Stimulated activated naive CD4-positive, alpha-beta T cell (primary cell): ENCODE measurements at places on chromosomes 3 and 15.

- DNase-seq = no peak
Measured at GRCh38 chr3:192826214-192827006, 91.2 kb downstream of the MB21D2 start.

DNA sequence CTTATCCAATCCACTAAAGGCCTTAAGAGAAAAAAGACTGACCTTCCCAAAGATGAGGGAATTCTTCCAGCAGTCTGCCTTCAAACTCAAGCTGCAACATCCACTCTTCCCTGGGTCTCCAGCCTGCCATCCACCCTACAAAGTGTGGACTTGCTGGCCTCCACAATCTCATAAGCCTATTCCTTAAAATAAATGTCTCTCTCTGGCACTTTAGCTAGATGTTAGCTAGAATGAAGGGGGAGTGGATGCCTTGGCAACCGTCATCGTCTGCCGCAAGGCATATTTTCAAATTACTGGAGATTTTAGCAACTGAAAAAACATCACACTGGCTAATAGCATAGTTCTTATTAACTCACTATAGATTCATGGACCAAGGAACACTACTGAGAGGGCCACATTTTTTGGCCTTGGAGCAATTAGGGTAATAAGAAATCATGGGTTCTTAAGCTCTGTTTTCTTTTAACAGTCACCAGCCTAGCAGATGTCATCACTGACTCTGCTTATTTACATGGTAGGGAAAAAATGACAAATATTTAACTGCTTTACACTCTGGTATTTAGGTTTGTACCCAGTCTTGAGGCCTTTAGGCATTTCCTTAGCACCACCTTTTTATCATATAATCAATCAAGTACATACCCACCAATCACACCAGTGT, 245.3 kb downstream of the MYRIP start:
- no peak for DNase-seq

GRCh38 chr15:29162411-29162810, 107.2 kb downstream of the NSMCE3 start:
- no peak for DNase-seq

- no peak for DNase-seq
Measured at GRCh38 chr15:26620528-26621458, 152.1 kb downstream of the GABRB3 start.

DNA sequence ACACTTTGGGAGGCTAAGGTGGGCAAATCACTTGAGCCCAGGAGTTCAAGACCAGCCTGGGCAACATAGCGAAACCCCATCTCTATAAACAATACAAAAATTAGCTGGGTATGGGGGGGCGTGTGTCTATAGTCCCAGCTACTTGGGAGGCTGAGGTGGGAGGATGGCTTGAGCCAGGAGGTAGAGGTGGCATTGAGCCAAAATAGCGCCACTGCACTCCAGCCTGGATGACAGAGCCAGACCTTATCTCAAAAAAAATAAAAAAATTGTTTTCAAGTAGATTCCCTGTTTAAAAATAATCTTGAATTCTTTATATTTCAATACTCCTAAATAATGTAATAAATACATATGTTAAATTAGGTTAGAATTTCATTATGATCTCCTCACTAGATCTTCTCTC, 9.8 kb downstream of the HMCES start:
- no peak for DNase-seq

DNA sequence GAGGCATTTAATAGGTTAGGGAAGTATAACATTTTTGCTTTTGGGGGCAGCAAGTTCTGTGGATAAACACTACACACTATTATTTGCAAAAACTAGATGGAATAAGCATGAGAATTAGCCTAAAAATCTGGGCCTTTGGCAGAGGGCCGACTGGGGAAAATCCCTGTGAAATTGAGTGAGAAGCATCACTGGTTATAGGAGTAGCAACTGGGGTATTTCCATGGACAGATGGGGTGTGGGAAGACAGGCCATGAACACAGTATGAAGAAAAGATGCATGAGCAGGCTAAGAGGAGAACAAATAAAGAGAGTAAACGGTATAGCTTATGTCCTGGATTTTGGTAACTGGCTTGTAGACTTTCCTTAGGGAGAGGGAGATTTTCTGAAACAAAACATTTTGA, 32.9 kb upstream of the CSPG5 start:
- DNase-seq = no peak

DNA sequence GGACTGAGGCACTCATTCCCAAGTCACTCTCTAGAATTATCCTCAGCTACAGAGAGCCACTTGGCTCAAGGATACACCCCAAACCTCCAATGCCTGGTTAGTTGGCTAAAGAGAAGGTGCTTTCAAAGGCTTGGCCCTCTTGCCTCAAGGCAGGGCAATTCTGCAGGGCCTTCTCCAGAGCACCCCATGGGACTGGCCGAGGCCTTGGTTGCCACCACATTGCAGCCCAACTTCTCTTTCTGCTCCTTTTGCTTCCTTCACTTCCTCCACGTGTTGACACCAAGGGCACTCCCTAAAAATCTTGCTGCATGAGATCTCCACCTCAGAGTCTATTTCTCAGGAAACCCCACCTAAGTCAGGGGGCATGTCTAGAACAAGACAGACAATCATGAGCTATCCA, 36.7 kb downstream of the MEGF11 start:
- no peak for DNase-seq

- DNase-seq = no peak
Measured at GRCh38 chr3:94405258-94406035, 342.6 kb downstream of the NSUN3 start.

DNA sequence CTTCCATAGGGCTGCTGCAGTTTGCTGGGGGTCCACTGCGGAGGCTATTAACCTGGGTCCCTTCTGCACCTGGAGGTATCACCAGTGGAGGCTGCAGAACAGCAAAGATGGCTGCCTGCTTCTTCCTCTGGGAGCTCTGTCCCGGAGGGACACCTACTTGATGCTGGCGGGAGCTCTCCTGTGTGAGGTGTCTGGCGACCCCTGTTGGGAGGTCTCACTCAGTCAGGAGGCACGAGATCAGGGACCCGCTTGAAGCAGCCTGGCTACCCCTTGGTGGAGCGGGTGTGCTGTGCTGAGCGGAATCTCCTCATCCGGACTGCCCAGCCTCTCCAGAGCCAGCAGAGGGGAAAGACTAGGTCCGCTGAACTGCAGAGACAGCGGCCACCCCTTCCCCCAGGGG, 56.0 kb upstream of the CTXND1 start:
- DNase-seq = no peak

DNA sequence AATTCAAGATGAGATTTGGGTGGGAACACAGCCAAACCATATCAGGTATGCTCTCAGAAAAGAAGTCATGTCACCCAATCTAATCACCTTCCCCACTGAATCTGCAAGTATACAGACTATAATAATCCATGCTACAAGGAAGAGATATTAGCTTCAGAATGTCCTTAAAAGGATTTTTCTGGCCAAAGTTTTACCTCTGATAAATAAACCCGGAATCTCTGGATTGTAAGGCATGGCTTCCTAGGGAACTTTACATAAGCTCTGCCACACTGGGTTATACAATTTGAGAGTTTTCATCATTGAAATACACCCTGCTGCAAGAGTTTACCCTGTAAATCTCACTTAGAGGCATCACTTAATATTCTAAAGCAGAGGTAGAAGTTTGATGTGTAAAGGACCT, 330.5 kb upstream of the KCNMB2 start:
- no peak for DNase-seq

DNA sequence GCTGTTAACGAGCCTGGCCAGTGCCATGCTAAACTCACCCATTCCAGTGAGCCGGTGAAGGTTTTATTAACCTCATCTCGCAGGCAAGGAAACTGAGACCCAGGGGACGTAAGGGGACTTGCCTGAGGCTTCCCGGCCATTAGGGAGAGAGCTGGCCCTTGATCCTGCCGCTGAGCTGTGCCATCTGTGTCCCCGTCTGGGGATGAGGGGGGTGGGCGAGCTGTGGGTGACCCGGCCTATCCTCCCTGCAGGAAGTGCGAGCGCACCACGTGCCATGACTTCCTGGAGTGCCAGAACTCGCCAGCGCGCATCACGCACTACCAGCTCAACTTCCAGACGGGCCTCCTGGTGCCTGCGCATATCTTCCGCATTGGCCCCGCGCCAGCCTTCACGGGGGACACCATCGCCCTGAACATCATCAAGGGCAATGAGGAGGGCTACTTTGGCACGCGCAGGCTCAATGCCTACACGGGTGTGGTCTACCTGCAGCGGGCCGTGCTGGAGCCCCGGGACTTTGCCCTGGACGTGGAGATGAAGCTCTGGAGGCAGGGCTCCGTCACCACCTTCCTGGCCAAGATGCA, 88.5 kb downstream of the FBLN2 start:
- no peak for DNase-seq

DNA sequence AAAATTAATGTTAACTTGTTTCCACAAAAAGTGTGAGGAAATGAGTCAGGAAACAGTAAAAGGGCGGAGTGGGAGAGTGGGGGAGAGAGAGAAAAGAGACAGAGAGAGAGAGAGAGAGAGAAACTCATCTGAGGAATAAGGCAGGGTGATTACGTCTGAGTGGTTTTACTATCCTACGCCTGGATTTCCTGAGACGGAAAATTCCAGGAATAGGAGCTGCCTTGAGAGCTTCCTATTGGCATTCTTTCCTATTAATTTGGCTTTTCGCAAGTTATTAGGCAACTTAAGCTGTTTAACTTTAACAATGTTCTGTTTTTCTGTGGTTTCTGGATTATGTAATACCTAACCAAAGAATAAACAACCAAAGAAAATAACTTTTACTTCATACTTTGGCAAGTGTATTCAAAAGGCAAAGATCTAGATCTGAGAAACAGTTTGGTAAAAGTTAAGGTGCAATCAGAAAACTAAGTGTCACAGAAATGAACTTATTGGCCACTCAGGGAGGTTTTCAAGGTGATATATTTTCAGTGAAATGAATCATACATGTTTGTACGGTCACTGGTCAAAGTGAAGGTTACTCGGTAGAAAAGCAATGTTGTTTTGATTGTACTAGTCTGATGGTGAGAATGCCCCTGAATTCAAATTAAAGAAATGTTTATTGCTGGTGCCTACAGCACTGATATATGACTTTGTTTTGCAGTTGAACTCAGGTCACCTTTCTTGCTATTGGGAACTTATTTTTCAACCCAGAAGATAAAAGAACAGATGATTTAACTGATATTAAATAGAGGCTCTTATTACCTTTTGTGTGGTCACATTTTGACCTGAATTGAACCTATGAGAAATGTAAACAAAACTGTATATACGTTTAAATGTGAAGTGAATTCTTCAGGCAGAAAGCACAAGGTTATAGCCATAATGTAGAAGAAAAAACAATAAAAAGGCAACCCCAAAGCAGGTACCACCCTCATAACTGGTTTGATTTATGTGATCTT, 39.9 kb upstream of the TNFSF10 start:
- no peak for DNase-seq

- DNase-seq = no peak
Measured at GRCh38 chr3:167318996-167319615, 61.0 kb downstream of the ZBBX start.

- DNase-seq = no peak
Measured at GRCh38 chr15:80455051-80455648, 51.0 kb downstream of the ARNT2 start.

DNA sequence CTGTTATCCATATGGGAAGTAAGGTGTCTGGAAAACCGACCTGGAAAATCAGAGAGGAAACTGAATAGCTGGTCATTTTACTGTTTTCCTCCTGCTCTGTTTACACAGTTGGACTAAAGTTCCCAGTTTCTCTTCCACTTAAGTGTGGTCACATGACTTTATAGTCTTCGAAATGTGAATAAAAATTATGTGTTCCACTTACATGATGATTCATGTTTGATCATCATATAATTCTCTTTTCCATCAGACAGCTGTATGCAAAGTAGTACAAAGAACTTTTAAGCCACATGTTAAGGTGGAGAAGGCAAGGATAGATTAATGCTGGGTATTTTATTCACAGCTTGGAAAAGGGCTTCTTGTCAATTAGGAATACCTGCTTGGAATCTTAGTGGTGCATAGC, 525.5 kb upstream of the BCHE start:
- no peak for DNase-seq

DNA sequence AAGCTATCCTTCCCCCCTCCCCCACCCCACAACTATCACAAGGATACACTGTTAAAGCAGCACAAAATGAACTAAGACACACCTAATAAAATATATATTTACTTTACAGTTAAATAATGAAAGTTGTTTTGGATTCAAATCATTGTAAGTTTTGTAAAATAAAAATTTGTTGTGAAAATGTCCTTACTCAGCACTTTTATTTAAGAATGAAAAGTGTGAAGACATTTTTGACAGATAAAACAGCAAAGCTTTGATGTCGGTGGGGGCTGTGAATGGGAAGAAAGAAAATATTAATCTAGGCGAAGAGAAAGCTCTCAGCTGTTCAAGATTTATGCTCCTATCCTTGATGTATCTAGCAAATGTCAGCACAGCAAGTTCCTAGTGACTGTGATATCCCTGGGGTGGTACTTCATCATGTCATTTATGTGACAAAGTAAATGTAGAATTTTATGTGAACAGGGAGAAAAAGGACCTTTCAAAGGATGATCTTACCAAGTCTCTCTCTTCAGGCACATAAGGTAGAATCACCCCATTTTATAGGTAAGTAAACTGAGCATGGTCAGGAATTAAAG, 216.4 kb downstream of the ROBO1 start:
- no peak for DNase-seq

DNA sequence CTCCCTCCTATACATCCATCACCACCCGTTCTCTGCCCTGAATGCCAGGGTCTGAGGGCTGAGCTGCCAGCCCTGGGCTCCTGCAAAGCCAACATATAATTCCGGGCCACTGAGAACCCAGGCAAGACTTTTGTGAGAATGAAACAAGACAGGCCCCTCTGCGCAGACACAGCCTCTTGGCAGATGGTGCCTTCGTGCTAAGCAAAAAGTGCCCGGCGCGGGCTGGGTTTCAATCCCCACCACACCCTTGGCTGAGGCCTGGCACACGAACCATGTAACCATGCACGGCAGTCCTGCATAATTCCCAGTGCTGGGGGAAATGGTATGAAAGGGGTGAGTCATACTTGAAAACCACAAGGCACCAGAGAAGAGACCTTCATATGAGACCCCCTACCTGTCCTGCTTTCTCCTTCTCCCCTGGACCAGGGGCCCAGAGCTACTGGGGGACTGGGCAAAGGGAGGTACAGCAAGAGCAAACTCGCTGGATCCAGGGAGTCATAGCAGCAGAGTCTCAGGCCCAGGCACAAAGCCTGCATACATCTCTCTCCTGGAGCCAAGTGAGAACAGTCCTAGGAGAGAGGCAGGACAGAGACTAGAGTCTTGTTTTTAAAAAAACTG, 26.1 kb upstream of the LOXL1 start:
- no peak for DNase-seq

DNA sequence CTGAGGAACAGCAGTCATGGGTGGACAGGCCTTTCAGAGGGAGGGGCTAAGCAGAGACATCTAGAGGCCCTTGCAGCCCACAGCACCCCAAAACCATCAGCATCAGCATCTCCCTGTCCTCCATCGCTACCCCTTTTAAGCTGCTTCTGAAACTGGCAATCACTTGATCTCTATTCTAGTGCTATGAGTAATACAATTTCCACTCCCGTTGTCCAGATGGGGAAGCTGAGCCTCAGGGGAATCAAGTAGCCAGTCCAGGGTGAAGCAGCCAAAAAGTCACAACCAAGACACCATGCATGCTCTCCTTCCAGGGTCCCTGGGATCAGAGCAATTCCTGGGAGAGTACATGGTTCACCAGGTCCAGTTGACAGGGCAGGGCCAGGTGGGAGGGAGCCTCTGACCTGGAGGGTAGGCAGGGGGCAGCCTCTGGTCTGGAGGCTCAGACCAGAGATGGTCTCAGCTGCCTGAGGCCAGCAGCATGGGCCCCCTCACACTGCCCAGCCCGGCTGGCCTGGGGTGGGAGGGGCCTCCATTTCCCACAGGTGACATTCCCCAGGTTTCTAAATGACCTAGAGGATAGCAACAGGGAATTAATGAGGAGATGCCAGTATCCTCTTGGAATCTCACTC, 30.0 kb downstream of the KLHL25 start:
- DNase-seq = no peak
